ENCODE measurements at places on chromosomes 7 and 10.

- DNase-seq, result no peak
These were observed 173.0 kb upstream of the NEBL start for GRCh38 chr10:21069929-21070700.

- DNase-seq, result no peak
These were observed 137.7 kb upstream of the PFKP start for GRCh38 chr10:2929480-2930258.

- no peak for DNase-seq
These were observed 10.2 kb downstream of the PDLIM1 start for GRCh38 chr10:95280637-95281036.

- DNase-seq, result no peak
These were observed 9.3 kb downstream of the CAMK2G start for GRCh38 chr10:73865107-73865458.

GRCh38 chr7:131797841-131798240 is 241.4 kb upstream of the PODXL start:
- DNase-seq, result no peak

GRCh38 chr7:132205509-132205908 is 370.8 kb downstream of the PLXNA4 start:
- no peak for DNase-seq

DNA sequence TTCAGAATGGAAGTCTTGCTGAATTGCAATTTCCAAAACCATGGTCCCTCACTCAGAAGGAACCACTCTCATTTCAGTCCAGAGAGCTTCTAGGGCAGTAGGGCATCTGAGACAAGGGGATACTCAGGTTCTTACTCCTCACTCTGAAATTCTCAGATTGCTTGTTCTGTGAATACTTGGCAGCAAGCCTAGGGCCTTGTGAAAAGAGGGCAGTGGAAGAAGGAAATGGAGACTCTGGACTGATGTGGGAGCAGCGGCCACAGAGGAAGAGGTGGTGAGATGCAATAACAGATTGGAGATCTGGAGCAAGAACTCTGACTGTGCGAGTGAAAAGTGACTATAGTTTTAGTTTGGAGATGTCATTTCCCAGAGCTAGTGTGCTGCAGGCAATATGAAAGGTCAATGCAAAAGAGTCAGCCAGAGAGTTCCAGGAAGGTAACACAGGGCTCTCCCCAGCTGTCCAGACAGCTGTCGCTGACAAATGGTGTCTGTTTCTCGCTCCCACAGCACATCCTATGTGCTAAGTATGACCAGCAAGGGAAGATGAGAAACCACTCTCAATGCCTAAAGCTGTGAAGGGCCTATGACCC is 291.6 kb upstream of the KIAA1217 start:
- DNase-seq, result no peak

DNA sequence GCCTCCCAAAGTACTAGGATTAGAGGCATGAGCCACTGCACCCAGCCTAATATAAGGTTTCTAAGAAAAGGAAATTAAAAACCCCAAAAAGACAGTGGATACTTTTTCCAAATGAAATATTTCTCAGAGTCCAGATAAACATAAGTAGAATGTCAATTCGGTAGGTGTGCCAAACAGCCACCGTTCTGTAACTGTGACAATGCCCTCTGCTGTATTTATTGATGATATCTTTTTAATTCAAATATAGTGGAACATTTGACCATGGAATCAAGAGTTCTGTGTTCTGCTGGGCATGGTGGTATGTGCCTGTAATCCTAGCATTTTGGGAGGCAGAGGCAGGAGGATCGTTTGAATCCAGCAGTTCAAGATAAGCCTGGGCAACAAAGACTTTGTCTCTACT is 28.8 kb upstream of the ZRANB1 start:
- no peak for DNase-seq

- no peak for DNase-seq
These were observed 5.6 kb downstream of the CDC123 start for GRCh38 chr10:12201543-12201942.

GRCh38 chr7:158734861-158735260 is 30.3 kb upstream of the NCAPG2 start:
- no peak for DNase-seq

DNA sequence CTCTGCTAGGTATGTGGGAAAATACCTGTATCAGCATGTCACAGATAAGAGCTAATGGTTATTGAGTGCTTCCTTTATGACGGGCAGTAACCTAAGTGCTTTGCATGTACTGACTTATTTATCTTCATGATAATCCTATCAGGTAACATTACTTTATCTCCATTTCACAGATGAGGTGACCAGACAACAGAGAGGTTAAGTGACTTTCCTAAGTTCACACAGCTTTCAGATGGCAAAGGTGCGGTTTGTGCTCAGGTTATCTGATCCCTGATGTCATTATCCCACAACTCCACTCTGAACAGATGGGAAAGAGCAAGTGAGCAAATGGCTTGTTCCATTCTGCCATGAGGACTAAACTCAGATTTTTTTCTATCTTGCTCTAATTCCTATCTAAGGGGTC is 217.0 kb upstream of the PODXL start:
- DNase-seq, result no peak

DNA sequence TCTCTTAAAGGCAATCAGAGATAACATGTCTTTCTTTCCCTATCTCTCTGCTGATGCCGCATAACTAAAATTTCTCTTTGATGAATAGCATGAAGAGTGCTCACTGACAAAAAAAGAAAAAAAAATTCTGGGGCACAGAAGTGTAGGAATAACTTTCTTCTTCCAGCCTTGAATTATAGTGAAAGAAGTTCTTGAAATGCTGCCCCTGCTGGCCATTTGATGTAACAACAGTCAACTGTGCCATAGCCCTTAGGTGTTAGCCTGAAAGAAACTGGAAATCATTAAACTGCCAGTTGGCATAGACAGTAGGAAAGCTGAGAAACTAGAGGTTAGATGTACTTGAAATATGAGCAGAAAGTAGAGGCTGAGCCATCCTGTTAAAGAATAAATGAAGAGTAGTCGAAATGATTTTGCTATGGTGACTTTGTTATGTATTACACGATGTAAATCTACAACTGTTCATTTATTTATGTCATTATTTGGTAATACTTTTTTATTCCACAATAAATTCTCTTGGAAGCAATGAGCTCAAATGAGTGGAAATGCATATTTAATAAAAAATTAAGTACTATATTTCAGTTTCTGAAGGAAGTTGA is 48.3 kb upstream of the FAM171A1 start:
- DNase-seq, result no peak

DNA sequence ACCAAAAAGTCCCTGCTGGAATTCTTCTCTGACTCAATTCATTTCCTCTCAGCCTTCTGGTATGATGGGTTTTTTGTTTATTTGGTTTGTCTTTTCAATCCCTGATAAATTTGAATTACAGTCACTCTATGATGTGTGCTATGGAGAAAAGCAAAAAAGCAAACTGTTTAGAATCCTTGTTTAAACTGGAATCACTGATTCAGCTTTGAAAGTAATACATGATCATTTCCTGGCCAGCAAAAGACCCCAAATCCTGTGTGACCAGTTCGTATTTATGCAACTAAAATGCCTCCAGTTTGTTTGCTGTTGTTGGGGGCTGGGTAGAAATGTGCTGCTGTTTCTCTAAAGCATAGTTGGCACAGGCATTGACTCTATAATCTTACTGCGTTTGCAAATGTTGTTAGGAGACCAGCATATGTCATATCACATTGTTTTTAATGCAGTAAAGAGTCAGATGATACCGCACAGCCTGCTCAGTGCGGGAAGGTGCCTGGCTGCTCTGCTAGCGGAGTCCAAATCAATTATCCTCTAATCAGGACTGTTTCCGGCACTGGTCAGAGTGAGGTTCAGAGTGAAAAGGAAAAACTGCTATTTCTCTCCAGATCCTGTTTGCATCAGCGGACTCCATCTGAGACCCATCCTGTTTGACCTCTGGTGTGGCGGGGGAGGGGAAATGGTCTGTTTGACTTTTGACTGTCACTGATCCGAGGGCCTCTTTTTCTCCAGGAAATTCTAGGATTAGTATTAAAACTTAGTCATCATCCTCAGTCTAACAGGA is 40.6 kb upstream of the ADD3 start:
- DNase-seq, result no peak

DNA sequence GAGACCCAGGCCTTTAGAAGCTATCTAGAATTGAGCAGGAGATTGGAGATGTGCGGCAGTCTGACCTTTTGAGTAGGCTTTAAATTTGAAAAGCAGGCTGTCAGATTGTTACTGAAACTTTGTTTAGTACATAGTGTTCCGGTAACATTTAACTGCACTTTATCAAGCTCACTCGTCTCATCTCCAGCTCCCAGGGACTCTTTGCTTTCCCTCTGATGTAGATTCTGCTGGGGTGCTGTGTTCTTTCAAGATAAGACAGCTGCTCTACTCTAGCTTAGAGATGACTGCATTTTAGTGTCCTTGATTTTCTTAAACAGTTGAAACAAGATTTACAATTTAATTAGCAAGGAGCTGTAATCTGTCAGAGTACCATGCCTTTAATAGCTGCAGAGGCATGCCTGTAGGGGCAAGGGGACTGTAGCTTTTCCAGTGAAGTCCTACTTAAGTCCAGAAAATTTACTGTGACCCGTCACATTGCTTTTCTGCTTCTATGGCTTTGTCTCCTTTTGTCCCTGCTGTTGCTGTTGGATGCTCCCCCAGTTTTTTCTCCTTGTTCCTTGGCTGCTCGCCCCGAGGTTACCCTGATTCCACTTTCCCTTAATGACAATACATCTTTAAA is 56.4 kb upstream of the MTPN start:
- DNase-seq, result no peak

DNA sequence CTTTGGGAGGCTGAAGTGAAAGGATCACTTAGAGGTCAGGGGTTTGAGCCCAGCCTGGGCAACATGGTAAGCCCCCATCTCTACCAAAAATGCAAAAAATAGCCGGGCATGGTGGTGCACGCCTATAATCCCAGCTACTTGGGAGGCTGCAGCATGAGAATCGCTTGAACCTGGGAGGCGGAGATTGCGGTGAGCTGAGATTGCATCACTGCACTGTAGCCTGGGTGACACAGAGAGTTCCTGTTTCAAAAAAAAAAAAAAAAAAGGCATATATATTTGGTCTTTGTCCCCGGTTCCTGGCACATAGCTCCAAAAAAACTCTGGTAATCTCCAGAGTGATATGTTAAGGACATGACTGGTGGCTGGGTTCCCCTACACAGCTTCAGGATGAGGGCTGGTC is 147.3 kb downstream of the SEC23IP start:
- DNase-seq, result no peak

DNA sequence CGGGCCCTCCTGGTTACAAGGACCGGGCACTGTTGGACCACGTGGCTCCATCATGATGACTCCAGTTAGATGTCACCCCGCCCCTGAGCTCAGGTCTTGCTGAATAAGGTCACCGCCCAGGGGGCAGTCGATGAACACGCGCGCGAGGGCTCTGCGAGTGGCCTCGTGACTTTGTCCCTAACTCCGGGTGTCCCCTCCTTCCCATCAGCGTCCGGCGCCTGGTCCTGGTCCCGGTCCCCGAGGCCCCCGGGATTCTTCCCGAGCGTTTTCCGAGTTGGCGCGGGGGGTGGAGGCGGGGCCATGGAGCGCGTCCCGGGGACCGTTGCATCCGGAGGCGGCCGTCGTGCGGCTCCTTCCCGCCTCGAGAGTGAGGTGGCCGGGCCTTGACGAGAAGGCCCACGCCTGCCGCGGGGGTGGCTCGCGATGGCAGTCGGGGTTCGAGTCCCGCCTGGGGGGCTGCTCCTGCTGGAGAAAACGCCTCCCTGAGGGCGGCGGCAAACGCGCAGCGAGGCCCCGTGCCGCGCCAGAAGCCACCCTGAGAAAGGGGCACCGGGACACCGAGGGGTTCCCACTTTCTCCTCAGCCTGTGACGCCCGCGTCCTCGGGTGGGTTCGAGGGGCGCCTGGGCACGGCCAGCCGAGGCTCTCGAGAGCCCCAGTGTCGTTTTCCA is 569 bp upstream of the NPTX2 start:
- no peak for DNase-seq

- no peak for DNase-seq
These were observed 94.3 kb downstream of the PRLHR start for GRCh38 chr10:118501171-118501570.

DNA sequence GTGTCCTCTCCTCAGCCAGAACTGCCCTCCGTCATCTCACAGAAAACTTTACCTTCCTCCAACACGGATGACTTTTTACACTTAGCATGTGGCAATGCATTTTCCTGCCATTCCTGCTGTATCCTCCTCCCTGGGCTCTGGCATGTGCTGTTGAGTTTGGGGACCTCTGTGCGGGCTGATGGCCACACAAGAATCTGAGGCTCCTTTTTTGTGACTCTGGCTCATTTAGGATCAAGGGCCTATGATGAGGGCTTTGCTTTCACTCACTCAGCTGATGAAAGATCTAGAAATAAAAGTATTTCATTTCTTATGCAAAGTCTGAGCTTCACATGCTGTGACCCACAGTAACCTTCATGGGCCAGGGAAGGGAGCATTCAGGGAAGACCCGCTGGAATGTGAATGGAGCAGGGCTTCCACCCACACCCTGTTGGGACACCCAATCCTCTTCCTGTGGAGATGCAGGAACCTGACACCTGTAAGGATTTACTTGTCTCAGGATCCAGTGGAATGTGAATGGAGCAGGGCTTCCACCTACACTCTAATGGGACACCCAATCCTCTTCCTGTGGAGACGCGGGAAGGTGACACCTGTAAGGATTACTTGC is 500.3 kb upstream of the MKI67 start:
- DNase-seq, result no peak

- no peak for DNase-seq
These were observed 848 bp upstream of the HOXA4 start for GRCh38 chr7:27131390-27131819.

GRCh38 chr7:137886746-137887145 is 40.0 kb upstream of the DGKI start:
- DNase-seq, result no peak

GRCh38 chr10:86856156-86856555 is 99.7 kb downstream of the BMPR1A start:
- DNase-seq, result no peak
